Suppressor macrophage (primary cell): ENCODE measurements at places on chromosomes 2 and 18.
A peak's percentile ranks its signal among the peaks of the same experiment; 100 is the strongest.

DNA sequence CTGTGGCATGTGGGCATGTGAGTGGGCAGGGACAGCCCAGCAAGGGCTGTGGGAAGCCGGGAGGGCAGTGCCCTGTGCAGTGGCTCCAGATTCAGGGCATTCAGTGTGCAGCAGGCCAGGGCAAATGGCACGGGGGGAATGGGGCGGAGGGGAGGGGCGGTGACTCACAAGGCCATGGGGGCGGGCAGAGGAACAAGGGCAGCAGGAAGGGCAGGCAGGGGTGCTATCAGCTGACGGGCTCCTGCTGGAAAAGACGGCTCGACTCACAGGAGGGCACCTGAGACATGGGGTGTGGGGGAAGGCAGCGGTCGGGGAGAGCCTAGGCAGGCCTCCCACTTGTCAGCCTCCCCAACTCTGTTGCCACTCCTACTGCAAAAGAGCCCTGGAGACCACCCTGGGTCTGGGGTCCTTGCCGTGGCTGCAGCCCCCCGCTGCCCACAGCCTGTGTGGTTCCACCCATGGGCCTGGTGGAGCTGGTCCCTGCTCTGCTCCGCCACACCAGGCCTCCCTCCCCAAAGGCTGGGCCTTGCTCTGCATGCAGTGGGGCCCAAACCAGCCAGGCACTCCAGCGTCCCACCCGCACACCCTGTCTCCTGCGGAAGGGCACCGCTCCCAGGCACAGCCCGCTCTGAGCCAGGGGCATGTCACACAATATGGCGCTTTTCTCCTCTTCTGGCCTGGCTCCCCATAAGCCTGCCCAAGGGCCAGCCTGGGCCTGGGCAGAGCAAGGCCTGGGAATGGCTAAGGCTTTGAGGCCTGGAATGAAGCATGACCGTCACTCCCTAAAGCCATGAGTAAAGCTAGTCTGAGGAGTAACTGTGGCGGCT lies 25.9 kb downstream of the HS6ST1 start:
- DNase-seq: peak; percentile 59

GRCh38 chr2:8796315-8796848 lies 41.0 kb downstream of the KIDINS220 start:
- no peak for DNase-seq

- no peak for DNase-seq
Observed at GRCh38 chr2:149225446-149225845, 104.9 kb upstream of the LYPD6 start.

DNA sequence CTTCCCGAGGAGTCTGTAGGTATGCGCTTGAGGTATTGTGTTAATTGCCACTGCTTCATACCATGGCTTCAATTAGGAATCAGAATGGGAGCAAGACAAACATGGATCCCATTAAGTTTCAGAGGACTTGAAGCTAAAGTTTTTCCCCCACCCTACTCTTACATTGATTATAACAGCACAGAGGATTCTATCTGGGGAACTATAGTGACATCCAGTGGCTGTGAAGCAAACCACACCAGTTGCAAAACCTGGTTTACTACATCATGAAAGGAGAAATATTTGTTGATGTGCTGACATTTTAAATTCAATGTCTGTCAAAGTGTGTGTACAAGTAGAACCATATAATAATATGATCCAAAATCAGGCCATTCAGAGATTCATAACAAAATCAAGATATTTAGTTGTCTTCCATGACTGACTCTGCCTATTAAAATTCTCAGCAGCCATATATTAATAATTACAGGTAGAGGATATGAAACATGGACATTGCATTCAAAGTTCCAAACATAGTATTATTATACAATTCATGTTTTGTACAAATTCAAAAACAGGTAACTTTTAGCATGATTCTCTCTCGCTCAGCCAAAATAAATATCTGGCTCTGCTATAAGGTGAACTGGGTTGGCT lies 82.9 kb downstream of the GRB14 start:
- peak; percentile 36 for DNase-seq

- no peak for DNase-seq
Observed at GRCh38 chr2:143142598-143142997, 13.4 kb downstream of the ARHGAP15 start.

DNA sequence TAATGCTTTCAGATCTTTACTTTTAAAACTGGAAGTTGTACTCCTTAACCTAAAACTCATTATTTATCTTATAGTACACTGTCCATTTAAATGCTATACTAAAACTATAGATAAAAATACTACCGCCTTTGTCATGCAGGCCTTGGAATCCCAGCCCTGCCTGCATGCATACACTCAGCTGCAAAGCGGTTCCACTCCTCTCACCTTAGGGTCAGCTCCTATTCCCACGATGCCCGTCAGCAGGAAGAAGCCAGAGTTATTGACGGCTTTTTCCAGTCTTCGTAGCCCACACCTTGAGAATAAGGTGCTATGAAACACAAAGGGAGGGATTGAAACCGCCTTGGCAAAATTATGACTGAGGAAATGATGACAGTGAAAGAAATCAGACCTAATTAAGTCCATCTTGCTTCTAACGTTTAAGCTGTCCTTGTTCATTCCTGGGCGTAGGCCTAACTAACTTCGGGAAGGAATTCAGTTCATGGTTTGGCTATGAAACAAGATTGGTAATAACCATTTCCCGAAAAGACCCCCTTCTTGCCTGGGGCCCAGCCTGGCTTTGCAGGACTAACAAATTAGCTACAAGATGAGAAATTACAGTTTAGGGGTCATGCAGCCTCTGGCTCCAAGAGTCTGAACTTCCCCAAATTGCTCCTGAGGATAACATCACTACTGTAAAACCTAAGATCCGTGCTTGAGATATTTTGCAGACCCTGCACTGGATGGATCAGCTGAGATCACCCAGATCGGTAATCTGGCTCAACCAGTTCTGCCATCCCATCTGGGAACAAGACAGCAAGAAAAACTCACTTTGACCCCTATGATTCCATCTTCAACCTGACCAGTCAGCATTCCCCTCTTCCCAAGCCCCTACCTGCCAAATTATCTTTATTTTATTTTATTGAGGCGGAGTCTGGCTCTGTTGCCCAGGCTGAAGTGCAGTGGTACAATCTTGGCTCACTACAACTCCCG lies 17.1 kb downstream of the EPB41L5 start:
- DNase-seq: no peak

DNA sequence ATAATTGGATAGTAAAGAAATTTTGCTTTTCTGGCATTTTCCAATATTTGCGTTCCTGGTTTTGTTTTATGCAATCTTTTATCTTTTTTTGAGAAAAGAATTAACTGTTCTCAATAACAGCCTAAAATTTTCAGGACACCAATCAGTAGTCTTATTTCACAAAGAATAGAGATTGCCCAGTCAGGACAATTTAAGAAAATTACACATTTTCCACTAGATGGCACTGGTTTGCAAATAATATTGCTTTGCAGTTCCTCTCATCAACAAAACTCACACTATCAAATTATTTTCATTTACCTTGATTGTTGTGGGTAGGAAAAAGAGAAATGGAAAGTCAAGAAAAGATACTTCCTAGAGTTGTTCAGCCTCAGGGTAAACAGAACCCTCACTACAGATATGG lies 2.4 kb upstream of the RBM45 start:
- peak; percentile 31 for DNase-seq

DNA sequence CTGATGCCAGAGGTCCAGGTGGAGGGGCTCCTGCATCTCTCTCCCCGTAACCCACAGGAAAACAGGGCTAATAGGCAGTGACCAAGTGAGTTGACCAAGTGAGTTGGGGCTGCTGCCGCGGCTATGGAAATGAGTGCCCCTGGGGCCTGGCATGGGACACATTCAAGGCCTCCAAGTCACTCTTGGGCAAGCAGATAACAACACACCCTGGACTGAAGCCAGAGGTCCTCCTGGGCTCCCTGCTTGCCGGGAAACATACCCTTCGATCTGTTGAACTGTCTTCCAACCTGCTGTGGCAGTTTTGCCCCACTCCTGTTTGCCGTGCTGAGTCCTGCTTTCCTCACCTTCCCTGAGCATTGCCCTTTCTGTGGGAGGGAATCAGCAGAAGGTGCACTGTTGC lies 89.2 kb downstream of the LIPG start:
- no peak for DNase-seq

- DNase-seq: no peak
Observed at GRCh38 chr18:61687317-61687716, 205.5 kb downstream of the RNF152 start.

DNA sequence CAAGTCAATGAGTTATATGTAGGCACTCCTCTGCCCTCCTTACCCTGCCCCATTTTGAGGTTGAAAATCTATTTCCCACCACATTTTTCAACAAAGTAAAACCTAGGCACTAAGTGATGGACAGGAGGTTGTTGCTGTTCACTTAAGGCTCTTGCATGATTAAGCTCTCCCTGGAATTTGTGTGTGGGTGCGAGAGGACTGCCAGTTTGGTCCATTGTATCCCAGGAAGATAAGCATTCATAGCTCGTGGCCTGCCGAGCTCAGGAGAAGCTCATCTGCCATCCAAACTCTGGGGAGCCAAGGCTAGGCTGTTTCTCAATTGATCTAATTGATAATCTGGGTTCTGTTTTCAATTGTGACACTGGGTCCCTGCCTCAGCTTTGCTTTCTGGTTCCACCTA lies 4.7 kb upstream of the MAP4K4 start:
- DNase-seq: no peak

GRCh38 chr2:10432311-10433181 lies 15.6 kb downstream of the ODC1 start:
- peak; percentile 33 for DNase-seq

DNA sequence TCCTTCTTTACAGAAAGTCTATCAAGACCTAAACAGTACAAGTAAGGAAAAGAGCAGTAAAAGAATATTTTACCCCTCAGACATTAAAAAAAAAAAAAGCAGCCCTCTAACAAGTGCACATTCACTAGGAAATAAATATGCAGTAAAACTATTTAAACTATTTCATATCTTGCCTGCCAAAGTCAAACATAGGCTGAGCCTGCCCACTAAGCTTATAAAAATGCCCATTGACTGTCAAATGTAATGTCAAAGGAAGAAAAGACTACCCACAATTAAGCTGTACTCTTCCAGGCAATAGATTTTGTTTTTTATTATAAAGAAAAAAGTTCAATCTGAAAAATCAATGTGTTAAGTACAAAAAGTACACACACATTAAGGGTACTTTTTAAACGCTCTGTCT lies 11.8 kb downstream of the ALS2 start:
- no peak for DNase-seq

- DNase-seq: peak; percentile 21
Observed at GRCh38 chr2:238425979-238426567, 654 bp upstream of the ASB1 start.

DNA sequence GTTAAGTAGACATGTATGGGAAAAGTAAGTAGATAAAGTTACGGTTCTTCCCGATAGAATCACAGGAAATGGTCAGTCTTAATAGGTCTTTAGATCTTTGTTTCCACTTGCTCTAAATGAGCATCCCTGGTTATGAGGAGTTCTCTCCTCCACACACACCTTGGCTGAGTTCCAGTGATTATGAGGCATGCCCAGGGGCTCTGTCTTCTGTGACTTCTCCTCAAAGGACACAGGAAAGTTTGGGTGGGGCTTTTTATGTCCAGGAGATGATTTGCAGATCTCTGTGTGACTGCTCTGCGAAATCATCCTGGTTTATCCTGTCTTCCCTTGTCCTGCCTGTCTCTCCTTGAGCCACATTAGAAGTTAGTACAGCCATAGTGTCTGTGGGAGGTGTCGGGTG lies 83.9 kb upstream of the EML6 start:
- no peak for DNase-seq

GRCh38 chr2:235860111-235860510 lies 308.1 kb downstream of the GBX2 start:
- no peak for DNase-seq

- DNase-seq: no peak
Observed at GRCh38 chr2:234880551-234881211, 71.1 kb upstream of the SH3BP4 start.

DNA sequence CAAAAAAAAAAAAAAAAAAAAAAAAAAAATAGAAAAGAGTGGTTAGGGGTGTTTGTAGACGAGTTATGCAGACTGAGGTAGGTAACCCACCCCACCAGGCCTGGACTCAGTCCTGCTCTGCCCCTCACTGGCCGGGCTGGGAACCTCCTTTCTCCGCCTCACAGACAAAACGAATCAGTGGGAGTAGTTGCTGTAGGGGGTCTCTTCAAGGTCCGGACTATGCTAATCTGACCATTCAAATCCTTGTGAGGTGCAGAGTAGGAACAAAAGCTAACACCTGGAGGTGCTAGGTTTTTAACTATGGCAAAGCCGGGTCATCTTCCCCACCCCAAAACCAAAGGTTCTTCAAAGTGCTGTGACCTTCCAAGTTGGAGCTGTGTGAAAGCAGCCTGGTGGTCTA lies 223.7 kb downstream of the SLC4A3 start:
- DNase-seq: no peak

- no peak for DNase-seq
Observed at GRCh38 chr2:17289669-17290068, 228.6 kb downstream of the RAD51AP2 start.

GRCh38 chr2:128794285-128794684 lies 475.6 kb upstream of the HS6ST1 start:
- no peak for DNase-seq

DNA sequence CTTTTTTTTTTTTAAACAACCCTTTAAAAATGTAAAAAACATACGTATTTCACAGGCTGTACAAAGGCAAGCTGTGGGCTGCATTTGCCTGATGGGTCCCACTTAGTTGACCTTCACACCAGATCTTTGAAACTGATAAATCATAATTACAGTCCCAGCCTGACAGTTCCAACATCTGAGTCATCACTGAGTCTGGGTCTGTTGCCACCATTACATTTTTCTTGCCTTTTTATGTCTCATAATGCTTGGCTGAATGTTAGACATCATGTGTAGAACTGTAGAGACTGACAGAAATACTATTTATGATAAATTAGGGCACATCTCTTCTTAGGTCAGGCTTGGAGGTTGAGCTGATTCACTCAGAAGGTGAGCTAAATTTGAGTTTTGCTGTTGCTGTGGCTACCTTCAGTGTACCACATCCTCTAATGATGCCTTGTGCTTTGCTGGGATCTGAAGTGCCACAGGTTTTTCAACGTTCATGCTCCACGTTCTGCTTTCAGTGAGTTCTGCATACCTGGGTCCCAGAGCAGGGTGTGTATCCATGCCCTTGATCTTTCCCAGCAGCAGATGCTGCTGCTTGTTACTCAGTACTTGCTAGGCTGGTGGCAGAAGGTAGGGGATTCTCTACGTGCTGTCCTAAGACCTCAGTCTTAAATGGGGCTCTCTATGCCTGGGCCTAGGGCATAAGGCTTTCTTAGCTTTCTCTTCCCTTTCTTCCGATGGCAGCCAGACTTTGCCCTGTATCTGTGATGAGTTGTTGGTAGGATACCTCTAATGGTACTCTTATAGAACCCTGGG lies 160.6 kb upstream of the SMAD7 start:
- no peak for DNase-seq

- DNase-seq: no peak
Observed at GRCh38 chr2:109132626-109133025, 3.6 kb downstream of the SH3RF3 start.
